Activated CD8-positive, alpha-beta T cell treated with anti-CD3 and anti-CD28 coated beads, Interleukin-2, amount 10 ng/mL, durations not matched to agents 7 days and 5 days (primary cell): ENCODE measurements at places on chromosomes 11 and 22. TPM values are rescaled to one million over a fixed set of nuclear protein-coding genes. Genes with fewer than 3 reads are reported as not detected.

The ANO1 gene
- total RNA-seq = not detected

DNA sequence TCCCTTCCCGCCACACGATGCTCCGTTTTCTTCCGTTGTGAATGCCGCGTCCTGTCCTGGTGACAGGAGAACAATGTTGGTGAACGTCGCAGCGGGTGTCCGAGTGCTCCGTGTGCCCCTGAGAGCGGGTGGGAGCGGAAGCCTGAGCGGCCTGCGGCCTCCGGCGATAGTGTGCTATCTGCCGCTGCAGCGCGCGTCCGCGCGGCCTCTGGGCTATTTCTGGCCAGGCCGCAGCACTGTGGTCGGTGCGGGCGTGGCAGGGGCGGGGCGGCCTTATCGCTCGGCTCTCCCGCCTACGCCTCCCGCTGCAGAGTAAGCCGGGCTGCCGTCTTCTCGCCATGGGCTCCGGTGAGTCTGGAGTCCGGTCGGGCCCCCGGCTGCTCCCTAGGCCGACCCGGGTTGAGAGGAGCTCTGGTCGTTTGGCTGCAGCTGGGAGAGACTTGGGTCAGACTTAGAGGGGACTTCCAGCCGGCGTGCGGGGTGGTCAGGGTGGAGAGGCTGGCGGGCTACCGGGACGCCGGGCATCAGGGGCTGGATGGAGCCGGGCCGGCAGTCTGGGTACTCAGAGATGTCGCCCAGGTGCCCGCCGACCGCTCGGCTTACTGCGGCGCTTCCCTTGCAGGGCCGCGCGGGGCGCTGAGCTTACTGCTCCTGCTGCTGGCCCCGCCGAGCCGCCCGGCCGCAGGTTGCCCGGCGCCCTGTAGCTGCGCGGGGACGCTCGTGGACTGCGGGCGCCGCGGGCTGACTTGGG, at the start of gene GP1BB:
TSS of gene GP1BB (plus strand) at position 308 of the 751 bp plus-strand sequence. CDS start at position 339, 31 bp downstream.
- H3K4me3 ChIP-seq = no peak within 1 kb of the TSS
- peak; percentile 46 for DNase-seq
- no peaks in the 10 kb centered on the region for H3K36me3 ChIP-seq
- peaks cover 37% of the 10 kb centered on the region for H3K27me3 ChIP-seq
- H3K4me1 ChIP-seq = peaks cover 10% of the 10 kb centered on the region

DNA sequence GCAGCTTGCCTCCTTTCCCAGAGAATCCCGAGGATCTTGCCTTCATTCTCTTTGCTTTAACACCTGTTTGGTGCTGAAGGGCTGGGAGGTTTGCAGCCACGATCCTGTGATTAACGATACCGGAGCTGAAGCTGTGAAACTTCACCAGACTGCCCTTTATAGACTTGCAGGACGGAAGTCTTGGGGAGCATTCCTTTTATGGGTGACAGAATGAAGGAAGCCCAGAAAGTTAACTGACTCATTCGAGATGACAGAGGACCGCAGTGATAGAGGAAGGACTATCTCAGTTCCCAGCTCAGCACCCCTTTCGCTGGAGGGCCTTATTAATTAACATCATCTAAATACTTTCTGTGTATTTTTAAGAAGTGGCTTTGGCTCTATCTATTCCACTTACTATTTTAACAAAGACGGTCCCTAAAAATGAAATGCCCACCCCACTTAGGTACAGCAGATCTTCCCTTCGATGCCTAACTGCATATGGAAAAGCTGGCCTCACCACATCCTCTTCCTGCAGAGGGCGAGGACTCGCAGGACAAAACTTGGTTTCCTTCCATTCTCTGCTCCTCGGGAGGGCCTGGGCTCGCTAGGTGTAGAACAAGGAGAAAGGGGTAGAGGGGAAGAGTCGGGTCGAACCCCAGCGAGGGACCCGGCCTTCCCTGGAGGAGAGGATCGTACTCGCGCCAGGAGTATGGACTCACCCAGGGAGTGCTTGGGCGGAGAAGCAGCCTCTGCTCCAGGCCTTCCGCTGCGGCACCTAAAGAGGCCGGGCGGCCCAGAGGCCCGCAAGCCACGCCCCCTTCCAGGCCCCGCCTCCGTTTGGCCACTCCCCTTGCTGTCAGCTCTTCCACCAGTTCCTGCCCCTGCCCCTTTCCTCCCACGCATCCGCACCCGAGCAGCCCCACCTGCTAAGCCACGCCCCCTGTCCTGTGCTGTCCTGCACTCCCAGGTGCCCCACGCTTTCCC, 30.7 kb upstream of the USP47 start:
- H3K27me3 ChIP-seq = peaks cover 9% of the 10 kb centered on the region
- no peak overlapping the region for H3K27ac ChIP-seq
- H3K4me3 ChIP-seq = no peak overlapping the region

The GGTLC3 gene
- total RNA-seq = not detected

DNA sequence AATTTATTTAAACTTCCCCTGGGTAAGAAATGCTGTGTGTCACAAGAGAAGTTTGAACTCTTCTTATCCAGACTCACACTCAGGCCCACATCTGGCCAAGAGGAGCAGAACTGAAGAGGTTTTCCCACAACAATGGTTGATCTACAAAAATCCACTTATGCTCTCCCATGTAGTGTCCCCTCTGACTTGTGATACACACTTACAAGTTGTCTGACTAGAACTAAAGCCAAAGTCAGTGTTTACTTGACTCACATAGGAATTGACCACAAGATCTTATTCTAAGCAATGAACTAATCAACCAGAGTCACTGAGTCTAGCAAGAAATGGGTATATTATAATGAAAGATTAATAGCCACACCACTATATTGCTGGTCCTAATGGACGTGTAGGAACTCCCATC, 133.0 kb downstream of the ATG16L2 start:
- H3K27ac ChIP-seq = no peak overlapping the region
- peaks cover 21% of the 10 kb centered on the region for H3K36me3 ChIP-seq
- DNase-seq = no peak
- no peak overlapping the region for H3K4me3 ChIP-seq
- H3K4me1 ChIP-seq = no peaks in the 10 kb centered on the region

DNA sequence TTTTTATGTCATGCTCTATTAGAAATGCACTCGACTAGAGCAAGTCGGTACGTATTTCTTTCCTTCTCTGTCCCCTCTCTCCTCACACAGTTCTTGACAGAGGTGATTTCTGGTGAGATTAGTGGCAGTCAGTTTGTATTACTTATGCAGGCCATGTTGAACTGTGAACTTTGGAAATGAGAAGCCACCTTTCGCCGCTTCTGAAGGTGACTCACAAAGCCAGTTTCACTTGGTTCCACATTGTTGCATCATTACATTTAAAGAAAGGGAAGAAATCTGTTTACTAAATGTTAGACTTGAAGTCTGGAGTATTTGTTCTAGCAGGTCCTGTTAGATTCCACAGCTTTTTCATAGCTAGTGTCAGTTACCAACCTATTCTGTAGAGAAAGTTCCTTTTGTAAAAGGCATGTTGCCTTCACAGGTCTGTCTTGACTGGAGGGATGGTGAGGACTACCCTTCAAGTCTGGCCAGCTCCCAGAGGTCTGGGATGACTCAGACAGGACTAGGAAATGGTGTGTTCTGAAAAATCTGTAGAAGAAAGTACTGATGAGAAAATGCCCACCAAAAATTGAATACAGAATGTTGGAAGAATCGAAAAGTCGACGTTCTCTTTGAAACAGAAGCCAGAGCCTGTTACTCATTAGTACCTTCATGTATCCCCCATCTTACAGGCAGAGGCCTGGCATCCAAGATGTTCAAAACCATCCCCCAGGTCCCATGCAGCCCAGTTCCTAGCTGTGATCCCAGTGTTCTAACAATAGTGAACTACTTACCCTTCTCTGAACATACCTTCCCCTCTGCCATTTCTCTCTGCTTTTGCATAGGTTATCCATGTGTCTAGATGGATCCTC, 181.4 kb downstream of the DBX1 start:
- no peaks in the 10 kb centered on the region for H3K36me3 ChIP-seq
- peaks cover 4% of the 10 kb centered on the region for H3K4me1 ChIP-seq
- H3K27me3 ChIP-seq = no peaks in the 10 kb centered on the region
- DNase-seq = no peak

- peaks cover 10% of the 10 kb centered on the region for H3K36me3 ChIP-seq
- H3K4me1 ChIP-seq = peaks cover 25% of the 10 kb centered on the region
- H3K4me3 ChIP-seq = no peak overlapping the region
- H3K27ac ChIP-seq = no peak overlapping the region
- H3K27me3 ChIP-seq = no peaks in the 10 kb centered on the region
Measured at GRCh38 chr22:44730022-44730393, 22.4 kb upstream of the ARHGAP8 start.

- H3K27me3 ChIP-seq = no peaks in the 10 kb centered on the region
- DNase-seq = no peak
- H3K27ac ChIP-seq = no peak overlapping the region
- no peak overlapping the region for H3K4me3 ChIP-seq
Measured at GRCh38 chr11:115720602-115721245, 216.5 kb upstream of the CADM1 start.

DNA sequence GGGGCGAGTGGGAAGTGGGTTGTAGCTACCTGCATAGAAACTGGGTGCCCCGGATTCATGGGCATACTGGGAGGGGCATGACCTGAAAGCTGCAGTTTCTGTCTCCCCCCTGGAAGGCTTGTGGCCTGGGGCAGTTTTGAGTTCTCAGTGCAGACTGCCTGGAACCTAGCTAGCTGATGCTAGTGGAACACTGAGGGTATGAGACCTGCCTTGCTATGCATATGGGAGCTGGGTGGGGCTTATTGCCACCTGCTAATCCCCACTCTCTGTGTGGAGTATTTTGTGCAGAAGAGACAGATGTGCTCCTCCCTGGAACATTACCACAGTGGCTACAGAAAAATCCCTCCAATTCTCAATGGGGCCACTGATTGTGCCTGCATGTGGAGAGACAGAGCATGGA, 11.7 kb upstream of the OR56B4 start:
- no peaks in the 10 kb centered on the region for H3K4me1 ChIP-seq
- H3K27me3 ChIP-seq = peaks cover 7% of the 10 kb centered on the region
- H3K27ac ChIP-seq = no peak overlapping the region
- no peak for DNase-seq

DNA sequence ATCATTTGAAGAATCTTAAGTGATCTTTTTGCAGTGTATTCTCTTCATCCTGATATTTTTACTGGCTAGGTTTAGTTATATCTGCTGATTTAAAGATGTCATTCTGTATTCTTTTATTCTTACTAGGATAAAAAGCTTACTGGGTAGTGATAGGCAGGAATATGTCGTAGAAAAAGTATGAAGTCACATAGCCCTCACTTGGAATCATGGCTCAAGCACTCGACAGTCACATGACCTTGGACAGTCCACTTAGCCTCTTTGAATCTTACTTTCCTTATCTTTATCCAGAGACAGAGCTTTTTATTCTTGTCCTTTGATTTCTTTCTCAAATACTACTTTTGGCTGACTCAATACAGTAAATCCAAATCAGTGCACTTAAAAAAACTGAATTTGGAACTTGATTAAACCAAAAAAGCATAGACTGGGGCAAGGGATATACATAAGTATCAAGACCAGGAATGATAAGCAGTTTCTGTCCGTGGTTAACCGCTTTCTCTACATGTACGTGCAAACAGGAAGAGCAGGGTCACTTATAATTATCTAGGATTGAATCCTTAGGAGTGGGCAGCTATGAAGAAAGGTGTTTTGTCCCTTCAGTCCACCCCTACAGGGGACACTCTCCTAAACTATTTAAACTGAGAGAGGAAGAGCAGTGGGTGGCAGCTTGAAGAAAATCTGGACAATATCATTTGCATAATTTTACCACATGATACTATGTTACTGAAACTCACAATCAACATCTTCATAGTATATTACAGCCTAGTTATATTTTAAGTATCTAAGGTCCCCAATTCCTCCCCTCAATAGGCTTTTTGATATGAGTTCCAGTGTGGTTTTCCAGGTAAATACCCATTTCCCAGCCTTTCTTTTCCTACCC, 8.0 kb downstream of the MMP7 start:
- H3K36me3 ChIP-seq = no peaks in the 10 kb centered on the region
- no peak for DNase-seq
- no peak overlapping the region for H3K27ac ChIP-seq
- H3K4me3 ChIP-seq = no peak overlapping the region
- peaks cover 8% of the 10 kb centered on the region for H3K4me1 ChIP-seq

DNA sequence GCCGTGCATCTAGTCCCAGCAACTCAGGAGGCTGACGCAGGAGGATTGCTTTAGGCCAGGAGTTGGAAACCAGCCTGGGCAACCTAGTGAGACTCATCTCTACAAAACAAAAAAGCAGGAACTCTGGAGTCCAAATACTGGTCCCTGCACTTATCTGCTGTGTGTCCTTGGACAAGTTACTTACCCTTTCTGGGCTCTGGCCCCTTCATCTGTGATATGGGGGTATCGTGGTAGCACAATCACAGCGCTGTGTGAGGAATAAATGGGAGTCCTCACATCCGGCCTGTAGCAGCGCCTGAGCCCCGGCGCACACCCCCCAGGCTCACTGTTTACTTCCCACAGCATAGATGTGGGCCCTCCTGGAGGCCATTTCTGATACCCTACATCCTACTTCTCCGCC, 44.2 kb upstream of the MYH9 start:
- DNase-seq = no peak
- H3K4me1 ChIP-seq = peaks cover 29% of the 10 kb centered on the region
- H3K27me3 ChIP-seq = no peaks in the 10 kb centered on the region
- H3K27ac ChIP-seq = no peak overlapping the region
- no peaks in the 10 kb centered on the region for H3K36me3 ChIP-seq
- H3K4me3 ChIP-seq = no peak overlapping the region

The C11orf21 gene
- 37.1 TPM for total RNA-seq

GRCh38 chr11:76160856-76161255, 45.4 kb downstream of the WNT11 start:
- DNase-seq = no peak
- no peaks in the 10 kb centered on the region for H3K4me1 ChIP-seq
- no peaks in the 10 kb centered on the region for H3K36me3 ChIP-seq
- H3K4me3 ChIP-seq = no peak overlapping the region
- no peak overlapping the region for H3K27ac ChIP-seq

The OR8J1 gene
- not detected for total RNA-seq

GRCh38 chr11:74312326-74312725, 886 bp upstream of the P4HA3 start:
- no peak overlapping the region for H3K4me3 ChIP-seq
- H3K27me3 ChIP-seq = peaks cover 54% of the 10 kb centered on the region
- H3K27ac ChIP-seq = no peak overlapping the region
- DNase-seq = no peak

- peaks cover 11% of the 10 kb centered on the region for H3K36me3 ChIP-seq
- H3K4me1 ChIP-seq = peaks cover 69% of the 10 kb centered on the region
- DNase-seq = peak; percentile 76
- H3K27me3 ChIP-seq = no peaks in the 10 kb centered on the region
Measured at GRCh38 chr11:68340003-68340767, 27.8 kb downstream of the LRP5 start.
